ENCODE measurements at places on chromosomes 16 and 17. TPM values are rescaled to one million over a fixed set of nuclear protein-coding genes. Genes with fewer than 3 reads are reported as not detected.

DNA sequence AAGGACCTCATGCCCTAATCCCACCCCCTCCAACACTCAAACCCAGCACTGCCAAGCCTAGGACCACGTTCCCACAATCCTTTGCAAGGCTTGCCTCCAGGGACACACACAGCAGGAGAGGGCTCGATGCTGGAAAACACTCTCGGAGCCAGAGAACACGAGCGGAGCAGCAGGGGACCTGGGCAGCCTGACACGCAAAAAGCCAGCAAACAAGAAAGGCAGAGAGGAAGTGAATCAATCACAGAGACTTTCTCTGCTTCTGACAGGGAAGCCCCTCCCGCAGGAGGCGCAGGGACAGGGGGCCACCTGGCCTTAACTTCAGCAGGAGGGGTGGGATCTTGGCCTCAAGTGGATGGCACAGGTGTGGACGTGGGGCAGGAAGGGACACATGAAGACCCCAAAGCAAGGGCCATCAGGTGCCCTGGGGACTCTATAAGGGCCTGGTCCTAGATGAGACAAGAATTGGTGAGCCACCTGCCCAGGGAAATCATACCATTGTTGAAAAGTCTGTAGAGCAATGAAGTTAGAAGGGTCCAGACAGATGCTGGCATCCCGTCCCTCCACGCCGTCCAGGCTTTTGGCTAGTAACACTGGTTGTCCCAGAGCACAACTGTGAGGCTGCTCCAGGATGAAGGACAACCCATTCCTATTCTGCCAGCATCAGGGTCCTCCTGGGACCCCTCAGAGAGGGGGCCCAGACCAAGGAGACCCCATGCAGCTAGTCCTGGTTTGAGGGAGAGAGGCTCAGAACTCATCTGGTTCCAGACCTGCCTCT is 2.2 kb downstream of the SDK2 start:
- H3K36me3 ChIP-seq: no peaks in the 10 kb centered on the region
- H3K27me3 ChIP-seq: peaks cover 1% of the 10 kb centered on the region
- peak overlapping the region; percentile 94 for H3K27ac ChIP-seq
- peak overlapping the region; percentile 58 for H3K4me3 ChIP-seq

DNA sequence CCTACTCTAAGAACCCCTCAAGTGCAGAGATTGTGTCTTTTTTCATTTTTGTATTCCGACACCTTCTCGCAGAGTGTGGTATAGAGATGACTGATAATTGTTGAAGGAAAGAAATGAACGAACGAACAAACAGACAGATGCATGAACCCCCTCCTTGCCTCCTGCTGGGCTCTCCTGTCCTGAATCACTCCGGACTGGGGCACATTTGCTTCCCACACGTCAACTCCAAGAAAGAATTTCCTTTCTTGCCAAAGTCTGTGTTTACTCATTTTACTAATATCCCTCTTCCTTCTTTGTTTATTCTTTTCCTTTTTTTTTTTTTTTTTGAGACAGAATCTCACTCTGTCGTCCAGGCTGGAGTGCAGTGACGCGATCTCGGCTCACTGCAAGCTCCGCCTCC is 37.5 kb upstream of the BHLHA9 start:
- H3K27ac ChIP-seq: peak overlapping the region; percentile 28
- peaks cover 2% of the 10 kb centered on the region for H3K36me3 ChIP-seq
- H3K4me3 ChIP-seq: no peak overlapping the region
- peaks cover 26% of the 10 kb centered on the region for H3K4me1 ChIP-seq
- no peak for DNase-seq

GRCh38 chr17:69170377-69170776 is 28.7 kb upstream of the ABCA6 start:
- no peaks in the 10 kb centered on the region for H3K27me3 ChIP-seq
- DNase-seq: no peak
- no peaks in the 10 kb centered on the region for H3K36me3 ChIP-seq
- H3K27ac ChIP-seq: no peak overlapping the region
- H3K4me1 ChIP-seq: peaks cover 3% of the 10 kb centered on the region
- no peak overlapping the region for H3K4me3 ChIP-seq

DNA sequence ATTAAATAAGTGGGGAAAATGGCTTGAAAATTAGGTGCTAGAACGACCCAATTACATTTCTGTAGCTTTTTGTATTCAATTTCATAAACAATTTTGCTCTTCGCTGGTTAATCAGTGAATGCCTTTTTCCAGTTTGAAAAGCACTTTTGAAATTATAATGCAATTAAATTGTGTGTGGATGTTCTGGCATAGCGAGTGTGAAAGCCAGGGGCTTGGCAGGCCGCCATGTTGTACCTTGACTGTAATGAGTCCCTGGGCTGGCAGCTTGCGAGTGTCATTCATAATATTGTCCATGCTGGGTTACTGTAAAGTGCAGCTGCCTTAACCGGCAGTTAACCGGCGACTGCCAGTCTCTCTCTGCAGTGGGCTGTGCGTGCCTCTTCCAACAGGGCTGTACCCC is 177.8 kb downstream of the CCDC182 start:
- H3K27ac ChIP-seq: no peak overlapping the region
- H3K27me3 ChIP-seq: no peaks in the 10 kb centered on the region
- H3K4me3 ChIP-seq: no peak overlapping the region
- H3K36me3 ChIP-seq: no peaks in the 10 kb centered on the region
- H3K4me1 ChIP-seq: no peaks in the 10 kb centered on the region

DNA sequence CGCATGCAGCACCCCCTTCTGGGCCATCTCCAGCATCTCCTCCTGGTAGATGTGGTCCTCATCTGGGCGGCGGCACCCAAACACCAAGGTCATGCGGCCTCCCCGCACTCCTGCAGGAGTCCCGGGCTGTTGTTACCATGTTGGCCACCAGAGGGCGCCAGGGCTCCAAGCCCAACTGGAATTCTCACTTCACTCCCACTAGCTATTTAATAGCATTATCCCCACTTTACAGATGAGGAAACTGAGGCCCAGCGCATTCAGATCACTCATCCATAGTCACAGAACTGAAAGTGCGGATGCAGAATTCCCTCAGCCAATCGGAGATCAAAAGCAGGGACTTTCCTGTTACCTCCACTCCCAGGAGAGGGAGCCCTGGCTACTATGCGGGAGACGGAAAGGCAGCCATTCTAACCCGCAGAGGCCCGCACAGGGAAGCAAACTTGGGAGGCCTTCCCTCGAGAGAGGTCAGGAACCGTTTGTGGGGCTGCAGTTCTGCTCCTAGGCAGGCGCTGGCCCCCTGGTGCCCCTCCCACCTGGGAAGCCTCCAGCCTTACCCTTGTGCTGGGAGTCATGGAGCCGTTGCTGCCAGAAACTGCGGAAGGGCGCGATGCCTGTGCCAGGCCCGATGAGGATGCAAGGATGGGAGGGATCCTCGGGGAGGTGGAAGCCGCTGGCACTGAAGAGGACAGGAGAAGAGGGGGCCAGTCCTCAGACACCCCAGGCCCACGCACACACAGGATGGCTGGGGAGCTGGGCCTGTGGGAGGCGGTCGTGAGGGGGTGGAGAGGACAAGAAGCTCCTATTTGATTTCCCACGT is 40.1 kb downstream of the NOS2 start:
- H3K4me3 ChIP-seq: no peak overlapping the region
- peaks cover 28% of the 10 kb centered on the region for H3K27me3 ChIP-seq
- no peaks in the 10 kb centered on the region for H3K4me1 ChIP-seq
- no peak overlapping the region for H3K27ac ChIP-seq
- no peak for DNase-seq
- no peaks in the 10 kb centered on the region for H3K36me3 ChIP-seq

GRCh38 chr17:15947271-15947670 is 2.3 kb downstream of the ADORA2B start:
- H3K36me3 ChIP-seq: peaks cover 3% of the 10 kb centered on the region
- H3K27ac ChIP-seq: peak overlapping the region; percentile 42
- peak overlapping the region; percentile 77 for H3K4me3 ChIP-seq
- H3K27me3 ChIP-seq: no peaks in the 10 kb centered on the region
- H3K4me1 ChIP-seq: peaks cover 28% of the 10 kb centered on the region

DNA sequence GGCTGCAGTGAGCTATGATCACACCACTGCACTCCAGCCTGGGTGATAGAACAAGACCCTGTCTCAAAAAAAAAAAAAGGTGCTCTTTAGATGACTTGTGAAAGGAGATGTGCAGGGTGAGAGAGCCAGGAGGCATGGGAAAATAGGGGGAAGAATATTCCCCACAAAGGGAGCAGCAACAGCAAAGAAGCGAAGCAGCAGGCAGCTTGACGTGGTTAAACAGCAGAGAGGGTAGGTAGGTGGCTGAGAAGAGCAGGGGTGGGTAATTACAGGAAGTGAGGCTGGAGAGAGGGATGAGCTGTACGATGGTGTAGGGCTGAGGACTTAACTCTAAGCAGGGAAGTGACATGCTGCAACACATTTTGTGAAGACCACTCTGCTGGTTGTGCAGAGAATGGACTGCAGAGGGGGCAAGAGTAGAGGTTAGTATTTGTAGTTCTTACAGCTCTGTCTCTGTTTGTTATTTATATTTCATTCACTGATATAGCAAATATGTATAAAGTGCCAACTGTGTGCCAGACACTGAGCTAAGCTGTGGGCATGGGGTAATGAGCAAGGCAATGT is 1.6 kb downstream of the HEATR3 start:
- peaks cover 37% of the 10 kb centered on the region for H3K4me1 ChIP-seq
- no peak for DNase-seq
- peak overlapping the region; percentile 85 for H3K4me3 ChIP-seq
- peaks cover 6% of the 10 kb centered on the region for H3K36me3 ChIP-seq

GRCh38 chr16:76441876-76442275 is 164.7 kb downstream of the CNTNAP4 start:
- no peaks in the 10 kb centered on the region for H3K4me1 ChIP-seq
- no peak overlapping the region for H3K27ac ChIP-seq
- no peak for DNase-seq
- H3K36me3 ChIP-seq: no peaks in the 10 kb centered on the region
- H3K27me3 ChIP-seq: peaks cover 4% of the 10 kb centered on the region

DNA sequence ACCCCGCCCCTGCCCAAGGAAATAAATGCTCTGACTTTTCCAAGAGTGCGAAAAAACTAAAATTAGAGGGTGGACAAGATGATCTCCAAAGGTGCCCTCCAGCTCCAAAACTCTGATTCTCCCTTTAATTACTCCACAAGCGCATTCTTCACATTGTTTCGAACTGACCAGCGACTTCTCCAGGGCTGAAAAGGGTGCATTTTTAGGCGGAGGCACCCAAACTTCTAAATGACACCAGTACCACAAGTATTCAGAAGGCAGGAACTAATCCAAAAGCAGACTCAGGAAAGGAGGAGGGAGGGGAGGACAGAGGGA is 750 bp downstream of the ZFHX3 start:
- DNase-seq: no peak
- peak overlapping the region; percentile 94 for H3K4me3 ChIP-seq
- peak overlapping the region; percentile 97 for H3K27ac ChIP-seq
- no peaks in the 10 kb centered on the region for H3K27me3 ChIP-seq
- peaks cover 53% of the 10 kb centered on the region for H3K4me1 ChIP-seq
- H3K36me3 ChIP-seq: peaks cover 2% of the 10 kb centered on the region

DNA sequence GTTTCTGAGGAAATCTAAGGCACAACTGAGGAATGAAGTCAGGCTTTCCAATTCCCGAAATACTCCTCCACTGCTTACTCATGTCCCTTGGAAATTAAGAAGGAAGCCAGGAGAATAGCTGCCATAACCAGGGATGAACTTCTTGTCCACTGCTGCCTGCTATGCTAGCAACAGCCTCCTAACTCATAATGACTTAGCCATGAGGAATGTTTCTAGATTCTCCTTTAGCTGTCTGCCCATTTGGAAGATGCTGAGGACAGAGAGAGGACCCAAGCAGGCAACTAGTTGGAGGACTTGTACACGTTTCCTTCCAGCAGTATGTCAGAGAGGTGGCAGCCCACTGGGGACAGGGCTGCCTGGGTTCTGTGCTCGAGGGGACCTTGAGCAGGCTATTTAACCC is 939 bp upstream of the CCL2 start:
- H3K36me3 ChIP-seq: no peaks in the 10 kb centered on the region
- DNase-seq: no peak
- H3K27me3 ChIP-seq: no peaks in the 10 kb centered on the region
- H3K27ac ChIP-seq: peak overlapping the region; percentile 97
- H3K4me3 ChIP-seq: peak overlapping the region; percentile 9

DNA sequence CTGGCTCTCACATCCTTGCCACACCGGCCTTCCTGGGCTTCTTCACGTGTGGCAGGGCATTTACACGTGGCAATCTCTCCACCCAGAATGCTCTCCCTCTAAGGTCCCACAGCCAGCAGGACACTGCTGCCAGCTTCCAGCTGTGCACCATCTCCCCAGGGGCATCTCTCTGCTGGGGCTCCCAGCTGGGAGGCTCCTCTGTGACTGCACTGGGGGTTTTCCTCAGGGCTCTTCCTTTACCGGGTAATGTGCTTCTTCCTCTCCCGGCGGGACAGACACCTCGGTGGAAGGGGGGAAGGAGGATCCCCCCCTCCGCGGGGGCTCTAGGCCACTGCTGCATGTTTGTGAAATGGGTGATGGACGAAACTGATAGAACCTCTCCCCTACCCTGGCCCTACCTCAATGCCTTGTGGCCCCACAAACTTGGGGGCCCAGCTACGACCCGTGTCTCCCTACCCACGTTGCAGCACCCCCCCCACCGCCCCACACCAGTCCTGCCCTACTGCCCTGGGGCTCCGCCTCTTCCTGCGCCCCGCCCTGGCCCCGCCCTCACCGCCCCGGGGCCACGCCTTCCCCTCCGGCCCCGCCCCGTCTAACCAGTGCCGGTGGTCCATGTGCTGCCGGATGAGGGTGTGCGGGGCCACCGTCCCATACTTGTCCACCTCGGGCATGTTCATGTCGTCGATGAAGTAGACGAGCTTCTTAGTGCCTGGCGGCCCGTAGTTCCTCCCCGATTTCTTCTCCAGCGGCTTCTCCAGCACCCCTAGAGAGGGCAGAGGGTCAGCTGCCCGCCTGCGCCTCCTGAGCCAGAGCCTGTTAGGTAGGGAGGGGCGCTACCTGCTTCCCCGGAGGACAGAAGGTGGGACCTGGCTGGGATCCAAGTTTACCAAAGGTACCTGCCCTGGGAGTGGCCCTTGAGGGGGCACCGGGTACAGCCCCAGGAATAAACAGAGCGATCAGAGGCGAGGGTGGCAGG is 92.6 kb downstream of the DNAH17 start:
- H3K4me3 ChIP-seq: peak overlapping the region; percentile 28
- peak overlapping the region; percentile 14 for H3K27ac ChIP-seq
- H3K27me3 ChIP-seq: peaks cover 3% of the 10 kb centered on the region
- H3K36me3 ChIP-seq: peaks cover 2% of the 10 kb centered on the region

- H3K4me1 ChIP-seq: peaks cover 11% of the 10 kb centered on the region
- no peaks in the 10 kb centered on the region for H3K36me3 ChIP-seq
- no peak overlapping the region for H3K27ac ChIP-seq
Observed at GRCh38 chr17:11245791-11246190, 4.8 kb downstream of the SHISA6 start.

NUBP2 gene
- 36.5 TPM for total RNA-seq

CTRB2 gene
- not detected for total RNA-seq

TMEM88 gene
- 1.9 TPM for total RNA-seq

Data from chondrocyte (in vitro differentiated cells).